Coronary artery (tissue), 2 donors: ENCODE measurements at places on chromosomes 6 and 20.

GRCh38 chr6:15842727-15843117 lies 179.9 kb upstream of the DTNBP1 start:
- no peak for DNase-seq

DNA sequence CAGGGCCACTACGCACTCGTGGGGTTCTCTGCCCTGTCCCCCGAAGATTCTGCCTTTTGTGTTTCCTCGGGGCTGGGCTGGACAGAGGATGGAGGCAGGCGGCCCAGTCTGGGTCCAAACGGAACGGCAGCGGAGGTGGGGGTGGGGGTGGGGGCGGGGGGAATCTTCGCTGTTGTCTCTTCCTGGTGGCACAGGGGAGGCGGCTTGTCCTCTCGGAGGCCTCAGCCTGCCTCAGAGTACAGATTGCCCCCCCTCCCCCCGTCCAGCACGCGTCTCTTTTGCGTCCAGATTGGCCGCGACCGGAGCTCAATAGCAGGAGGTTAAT lies 1.4 kb upstream of the INSM1 start:
- DNase-seq: no peak

DNA sequence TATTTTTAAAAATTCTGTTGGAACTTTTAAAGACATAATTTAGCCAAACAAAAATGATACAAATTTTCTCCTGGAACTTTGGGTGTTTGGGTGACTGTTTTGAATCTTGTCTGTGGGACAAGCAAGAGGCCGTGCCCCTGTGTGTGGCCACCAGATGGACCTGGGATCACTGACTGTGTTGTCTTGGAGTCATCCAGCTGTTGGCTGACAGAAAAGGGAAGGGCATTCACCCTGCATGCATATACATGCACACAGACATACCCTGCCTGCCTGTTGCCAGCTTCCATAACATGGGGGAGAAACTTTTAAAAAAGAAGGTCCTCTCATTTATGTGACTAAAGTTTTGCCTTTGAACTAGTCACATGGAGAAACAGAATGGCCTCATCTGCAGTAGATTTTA lies 72.7 kb downstream of the BLOC1S5 start:
- no peak for DNase-seq

GRCh38 chr6:26521600-26522391 lies 16.4 kb upstream of the HMGN4 start:
- DNase-seq: peak; percentile 86

GRCh38 chr6:41464481-41464880 lies 81.7 kb upstream of the FOXP4 start:
- DNase-seq: no peak

DNA sequence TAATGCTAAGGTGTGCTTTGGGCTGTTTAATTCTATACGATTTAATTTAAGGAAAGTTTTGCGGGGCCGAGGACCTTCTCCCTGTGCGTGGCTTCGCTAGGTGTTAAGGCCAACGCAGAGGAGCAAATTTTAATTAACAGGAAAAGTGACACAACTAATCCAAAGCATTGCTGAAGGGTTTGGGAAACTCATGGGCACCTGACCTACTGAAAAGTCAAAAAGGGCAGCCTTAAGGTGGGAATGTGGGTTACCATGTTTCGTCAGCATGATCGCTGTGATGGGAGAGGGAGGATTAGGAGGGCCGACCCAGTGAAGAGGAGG lies 415 bp upstream of the CUL9 start:
- DNase-seq: no peak

- no peak for DNase-seq
Measured at GRCh38 chr6:18527836-18528743, 140.9 kb downstream of the RNF144B start.

DNA sequence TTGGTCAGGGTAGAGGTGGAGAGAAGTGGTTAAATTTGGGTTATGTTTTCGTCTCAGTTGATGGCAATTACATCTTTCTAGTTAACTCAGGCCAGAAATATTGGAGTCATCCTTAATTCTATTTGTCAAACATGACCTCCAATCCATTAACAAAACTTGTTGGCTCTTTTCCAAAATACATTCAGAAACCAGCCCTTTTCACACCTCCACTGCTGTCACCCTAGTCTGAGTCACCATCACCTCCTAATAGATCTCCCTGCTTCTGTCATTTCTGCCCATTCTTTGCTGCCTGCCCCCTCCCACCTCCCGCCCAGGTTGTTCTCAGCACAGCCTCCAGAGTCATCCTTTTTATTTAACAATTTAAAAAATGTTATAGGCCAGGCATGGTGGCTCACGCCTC lies 3.0 kb upstream of the ABCF1 start:
- DNase-seq: no peak

DNA sequence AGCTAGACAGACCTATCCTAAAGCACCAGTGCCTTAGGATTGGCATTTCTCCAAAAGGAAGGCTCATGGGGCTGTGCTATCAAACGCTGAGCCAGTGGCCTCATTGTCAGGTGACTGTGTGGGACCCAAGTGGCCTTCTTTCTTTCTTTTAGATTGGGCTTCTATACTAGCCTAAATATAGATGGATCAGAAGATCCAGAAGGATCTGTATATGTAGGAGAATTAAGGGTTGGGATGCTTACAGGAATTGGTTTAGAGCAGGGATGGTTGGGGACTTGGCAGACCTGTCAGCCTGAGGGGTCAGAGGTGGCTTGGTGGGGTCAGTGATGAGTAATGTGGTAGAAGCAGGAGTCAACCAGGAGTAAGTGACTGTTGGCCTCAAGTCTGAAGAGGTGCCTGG lies 14.8 kb downstream of the ABT1 start:
- no peak for DNase-seq

GRCh38 chr6:87879132-87879861 lies 168.3 kb upstream of the SPACA1 start:
- no peak for DNase-seq
